HCT116 (cell line): ENCODE measurements at places on chromosomes 7 and 10. TPM values are rescaled to one million over a fixed set of nuclear protein-coding genes. Genes with fewer than 3 reads are reported as not detected.

GRCh38 chr7:66013938-66014337, 31.9 kb upstream of the GUSB start:
- peak; percentile 26 for DNase-seq

GRCh38 chr7:140475747-140476333, 3.5 kb downstream of the MKRN1 start:
- peak; percentile 31 for DNase-seq

- DNase-seq, result no peak
These were observed 83.0 kb upstream of the ADRB1 start for GRCh38 chr10:113960617-113961181.

GRCh38 chr7:31456646-31457368, 57.1 kb upstream of the ITPRID1 start:
- DNase-seq, result no peak

GRCh38 chr7:99028261-99028973, 115.5 kb downstream of the SMURF1 start:
- no peak for DNase-seq

DNA sequence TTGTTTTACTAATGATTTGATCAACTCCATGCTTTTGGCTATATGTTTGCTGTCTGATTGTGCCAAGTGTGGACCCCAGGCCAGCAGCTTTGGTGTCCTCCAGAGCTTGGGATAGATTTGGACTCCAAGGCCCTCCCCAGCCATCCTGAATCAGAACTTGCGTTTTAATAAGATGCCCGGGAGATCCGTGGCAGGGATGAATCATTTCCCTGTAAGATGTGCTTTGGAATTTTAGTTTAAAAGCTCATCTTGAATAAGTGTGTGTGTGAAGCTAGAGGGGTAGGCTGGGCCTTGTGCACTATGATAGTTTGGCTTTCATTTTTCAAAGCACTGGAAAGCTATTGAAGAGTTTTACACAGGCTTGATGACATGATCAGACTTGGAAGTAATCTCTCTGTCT, 66.2 kb upstream of the SDK1 start:
- DNase-seq, result no peak

DNA sequence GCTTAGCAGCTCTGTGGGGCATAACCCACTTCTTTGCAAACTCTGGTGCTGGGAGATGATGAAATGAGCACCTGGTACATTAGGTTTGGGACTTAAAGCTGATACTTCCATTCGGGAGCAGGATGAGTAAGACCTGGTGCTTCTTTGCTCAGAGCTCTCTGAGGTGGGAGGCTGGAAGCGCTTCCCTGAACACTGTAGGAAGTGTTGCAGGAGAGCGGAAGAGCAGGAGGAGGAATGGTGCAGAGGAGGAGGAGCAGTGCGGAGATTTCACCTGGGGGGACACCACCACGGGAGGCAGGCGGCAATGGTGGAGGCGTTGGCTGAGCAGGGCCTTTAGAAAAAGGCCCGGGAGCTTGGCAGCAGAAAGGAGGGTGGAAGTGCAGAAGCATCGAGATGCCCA, 142.5 kb downstream of the MGMT start:
- DNase-seq, result no peak

- DNase-seq, result no peak
These were observed 389.4 kb upstream of the AUTS2 start for GRCh38 chr7:69208848-69209247.

GRCh38 chr7:30557245-30557644, 37.4 kb upstream of the GARS1 start:
- no peak for DNase-seq

GRCh38 chr7:26633557-26633956, 230.8 kb downstream of the SKAP2 start:
- DNase-seq, result no peak

GRCh38 chr7:144738708-144739314, 97.0 kb downstream of the TPK1 start:
- peak; percentile 18 for DNase-seq

DNA sequence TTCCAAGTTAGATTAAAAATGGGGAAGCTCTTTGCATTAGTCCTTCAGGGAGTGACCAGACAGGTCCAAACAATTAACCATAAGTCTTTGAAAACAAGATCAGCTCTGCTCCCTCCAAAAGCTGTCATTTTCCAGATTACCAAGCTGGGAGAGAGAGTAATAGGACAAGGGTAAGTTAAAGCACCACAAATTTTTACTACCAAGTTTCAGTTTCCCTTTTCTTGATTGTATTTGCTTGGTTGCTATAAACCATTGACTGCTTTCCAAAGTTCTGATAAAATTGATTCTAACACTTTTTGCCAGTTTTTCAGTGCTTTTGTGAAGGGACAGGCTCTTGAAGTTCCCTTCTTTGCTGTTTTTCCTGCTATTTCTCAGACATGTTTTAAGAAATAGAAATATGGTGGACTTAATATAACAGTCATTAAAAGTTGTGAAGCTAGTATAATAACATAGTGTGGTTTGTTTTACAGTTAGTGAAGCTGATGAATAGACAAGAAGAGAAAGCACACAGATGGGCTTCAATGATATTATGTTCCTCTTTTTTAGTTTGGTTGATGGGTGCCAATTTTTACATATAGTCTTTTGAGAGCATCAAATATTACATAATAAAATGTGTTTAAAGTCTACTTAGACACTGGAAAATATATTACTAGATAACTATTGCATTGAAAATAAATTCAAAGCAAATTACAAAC, 40.0 kb upstream of the ZNF365 start:
- DNase-seq, result no peak

DNA sequence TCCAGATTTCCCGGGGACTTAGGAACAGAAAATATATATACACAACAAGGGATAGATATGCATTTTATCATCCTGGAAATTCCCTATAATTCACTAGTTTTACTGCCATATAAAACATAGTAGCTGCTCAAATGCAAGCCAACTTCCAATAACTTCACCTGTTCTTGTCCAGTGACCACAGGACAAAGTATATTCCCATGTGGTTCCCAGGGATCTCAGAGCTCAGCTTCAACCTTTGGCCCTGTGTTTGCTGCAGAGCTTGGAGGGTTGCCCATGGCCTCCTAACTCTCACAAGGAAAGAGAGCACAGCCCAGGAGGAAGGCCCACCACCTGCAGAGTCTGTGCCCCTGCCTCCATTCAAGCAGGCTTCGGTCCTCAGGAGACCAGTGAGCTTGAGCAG, 4.5 kb upstream of the DRGX start:
- DNase-seq, result no peak

- no peak for DNase-seq
These were observed 1136.5 kb upstream of the SORCS1 start for GRCh38 chr10:108301002-108301401.

GRCh38 chr10:112059220-112059619, 124.3 kb downstream of the GPAM start:
- no peak for DNase-seq

- no peak for DNase-seq
These were observed 11.1 kb downstream of the CDK14 start for GRCh38 chr7:90607196-90607595.

DNA sequence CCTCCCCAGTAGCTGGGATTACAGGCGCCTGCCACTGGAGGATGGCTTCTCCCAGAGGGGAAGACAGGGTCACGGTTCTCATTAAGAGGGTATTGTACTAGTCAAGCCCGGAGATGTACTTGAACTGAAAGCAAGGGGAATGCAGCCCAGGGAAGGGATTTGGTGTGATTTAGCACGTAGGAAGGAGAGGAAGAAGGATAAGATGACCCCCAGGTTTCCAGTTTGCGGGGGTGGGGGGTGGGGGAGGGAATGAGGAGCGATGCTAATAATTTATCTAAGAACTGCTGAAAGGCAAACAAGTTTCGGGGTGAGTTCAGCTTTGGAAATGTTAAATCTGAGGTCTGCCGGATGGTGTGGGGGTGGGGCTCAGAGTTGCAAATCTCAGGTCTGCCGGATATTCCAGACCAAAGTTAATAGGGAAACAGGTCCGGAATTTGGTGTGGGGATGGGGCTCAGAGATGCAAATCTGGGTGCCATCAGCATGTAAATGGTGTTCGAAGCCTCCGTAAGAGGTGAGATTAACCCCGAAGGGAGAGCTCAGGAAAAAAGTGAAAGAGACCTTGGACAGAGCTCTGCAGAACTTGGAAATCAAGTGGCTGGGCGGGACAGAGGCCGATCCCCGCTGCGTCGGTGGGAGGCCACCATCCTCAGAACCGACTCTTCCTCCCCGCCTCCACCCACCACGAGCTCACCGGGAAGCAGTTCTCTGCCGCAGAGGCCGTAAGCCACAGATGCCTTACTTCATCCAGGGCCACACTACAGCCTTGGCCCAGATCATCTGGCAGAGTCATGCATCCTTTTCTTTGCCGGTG, 1.6 kb upstream of the SEPHS1 start:
- DNase-seq, result no peak

- no peak for DNase-seq
These were observed 179.2 kb downstream of the SH3PXD2A start for GRCh38 chr10:103676058-103676785.

DNA sequence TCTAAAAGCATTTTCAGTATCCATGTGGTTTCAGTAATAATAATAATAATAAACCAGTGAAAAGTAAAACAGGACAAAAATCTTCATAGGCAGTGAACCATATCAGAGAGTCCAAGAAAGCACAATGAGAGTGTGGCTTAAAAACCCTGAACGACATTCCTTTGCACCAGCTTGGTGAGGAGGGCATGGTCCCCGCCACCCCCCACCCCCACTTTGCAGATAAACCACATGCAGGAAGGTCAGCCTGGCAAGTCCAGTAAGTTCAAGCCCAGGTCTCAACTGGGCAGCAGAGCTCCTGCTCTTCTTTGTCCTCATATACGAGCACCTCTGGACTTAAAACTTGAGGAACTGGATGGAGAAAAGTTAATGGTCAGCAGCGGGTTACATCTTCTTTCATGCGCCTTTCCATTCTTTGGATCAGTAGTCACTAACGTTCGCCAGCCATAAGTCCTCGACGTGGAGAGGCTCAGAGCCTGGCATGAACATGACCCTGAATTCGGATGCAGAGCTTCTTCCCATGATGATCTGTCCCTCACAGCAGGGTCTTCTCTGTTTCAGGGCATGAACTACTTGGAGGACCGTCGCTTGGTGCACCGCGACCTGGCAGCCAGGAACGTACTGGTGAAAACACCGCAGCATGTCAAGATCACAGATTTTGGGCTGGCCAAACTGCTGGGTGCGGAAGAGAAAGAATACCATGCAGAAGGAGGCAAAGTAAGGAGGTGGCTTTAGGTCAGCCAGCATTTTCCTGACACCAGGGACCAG, 172.5 kb downstream of the EGFR start:
- no peak for DNase-seq

DNA sequence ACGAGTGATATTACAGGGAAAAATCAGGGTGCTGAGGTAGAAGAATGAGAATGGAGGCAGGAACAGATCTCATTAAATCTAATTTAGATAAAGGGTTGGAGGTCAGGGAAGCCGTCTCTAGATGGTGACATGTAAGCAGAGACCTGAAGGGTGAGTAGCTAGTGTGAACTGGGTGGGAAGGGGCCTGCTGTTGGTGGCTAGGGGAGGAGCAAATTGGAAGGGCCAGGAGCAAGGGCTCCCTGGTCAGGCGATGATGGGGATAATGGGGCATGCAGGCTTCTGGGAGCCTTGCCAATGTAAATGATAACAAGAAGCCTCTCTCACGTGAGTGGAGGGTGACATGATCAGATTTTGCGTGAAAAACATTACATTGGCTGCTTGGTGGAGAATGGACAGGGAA, 76.3 kb downstream of the WDFY4 start:
- DNase-seq, result no peak

GRCh38 chr7:22444181-22444971, 55.6 kb downstream of the STEAP1B start:
- no peak for DNase-seq

GRCh38 chr7:8379264-8379663, 54.1 kb upstream of the NXPH1 start:
- no peak for DNase-seq

- no peak for DNase-seq
These were observed 32.2 kb downstream of the SPOCK2 start for GRCh38 chr10:72056113-72056512.

DNA sequence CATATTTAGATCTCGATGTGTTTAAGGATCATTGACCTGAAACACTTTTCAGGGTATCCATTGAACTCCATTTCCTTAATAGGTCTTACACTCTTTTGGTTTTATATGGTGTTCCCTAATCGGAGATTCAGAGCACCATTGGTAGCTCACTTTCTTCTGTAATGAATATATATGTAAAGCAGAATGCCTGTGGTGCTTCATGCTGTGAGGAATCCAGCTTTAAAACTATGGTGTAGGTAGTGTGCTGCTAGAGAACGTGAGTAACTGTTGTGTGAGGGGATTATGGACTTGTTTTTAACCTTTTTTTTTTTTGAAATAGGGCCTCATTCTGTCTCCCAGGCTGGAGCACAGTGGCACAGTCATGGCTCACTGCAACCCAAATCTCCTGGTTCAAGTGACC, 376.9 kb upstream of the LRGUK start:
- no peak for DNase-seq

DNA sequence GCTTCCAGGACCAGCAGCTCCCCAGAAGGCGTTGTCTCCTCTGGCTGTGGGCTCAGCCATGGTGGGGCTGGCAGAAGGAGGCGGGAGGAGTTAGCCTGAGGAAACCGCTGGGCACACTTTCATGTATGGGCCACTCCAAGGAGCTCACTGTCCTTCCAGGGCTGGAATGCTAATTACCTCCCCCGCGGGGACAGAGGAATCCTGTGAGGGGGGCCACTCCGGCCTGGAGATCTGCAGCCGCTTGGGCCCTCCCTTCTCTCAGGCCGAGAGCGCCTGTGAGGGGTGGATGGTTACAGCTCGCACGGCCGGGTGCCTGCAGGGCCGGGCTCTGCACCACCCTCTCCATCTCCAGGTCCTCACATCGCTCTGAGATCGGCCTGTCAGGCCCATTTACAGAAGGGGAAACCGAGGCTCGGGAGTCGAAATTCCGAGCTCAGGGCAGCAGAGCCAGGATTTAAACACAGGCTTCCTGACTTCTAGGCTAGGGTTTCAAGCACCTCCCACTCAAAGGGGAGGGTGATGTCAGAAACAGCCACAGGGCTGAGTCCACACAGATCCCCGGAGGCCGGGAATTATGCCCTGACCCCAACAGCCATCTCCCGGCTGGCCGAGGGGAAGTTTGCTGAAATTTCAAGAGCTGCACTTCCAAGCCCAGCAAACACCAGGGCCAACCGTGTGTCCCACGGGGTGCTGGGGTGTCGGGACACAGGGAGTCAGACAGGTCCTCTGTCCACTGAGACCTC, 59.1 kb downstream of the PDGFA start:
- DNase-seq, result no peak

The LRIT1 gene
- not detected for total RNA-seq

The ACTL6B gene
- total RNA-seq, result not detected

The ANKRD7 gene
- total RNA-seq, result not detected

The FOXK1 gene
- 60.5 TPM for total RNA-seq

The TSPAN33 gene
- total RNA-seq, result 22.2 TPM

The NODAL gene
- total RNA-seq, result 0.30 TPM

The PLAC9 gene
- total RNA-seq, result not detected

The FAM24B gene
- 6.8 TPM for total RNA-seq

The IDE gene
- 55.8 TPM for total RNA-seq

The ZNF467 gene
- total RNA-seq, result 11.3 TPM

The SPDYE5 gene
- not detected for total RNA-seq

The GIMAP5 gene
- 0.57 TPM for total RNA-seq

The CHST3 gene
- 10.6 TPM for total RNA-seq

The CHN2 gene
- total RNA-seq, result 2.1 TPM

The ITGA8 gene
- total RNA-seq, result 0.02 TPM
